Fibroblast of the aortic adventitia (primary cell): ENCODE measurements at places on chromosomes 16 and 17. TPM values are rescaled to one million over a fixed set of nuclear protein-coding genes. Genes with fewer than 3 reads are reported as not detected.

Gene NECAB2
- total RNA-seq: 0.18 and 0.90 TPM in 2 replicates

GRCh38 chr16:53159781-53160436, 105.1 kb downstream of the CHD9 start:
- DNase-seq: peak; percentile 77

DNA sequence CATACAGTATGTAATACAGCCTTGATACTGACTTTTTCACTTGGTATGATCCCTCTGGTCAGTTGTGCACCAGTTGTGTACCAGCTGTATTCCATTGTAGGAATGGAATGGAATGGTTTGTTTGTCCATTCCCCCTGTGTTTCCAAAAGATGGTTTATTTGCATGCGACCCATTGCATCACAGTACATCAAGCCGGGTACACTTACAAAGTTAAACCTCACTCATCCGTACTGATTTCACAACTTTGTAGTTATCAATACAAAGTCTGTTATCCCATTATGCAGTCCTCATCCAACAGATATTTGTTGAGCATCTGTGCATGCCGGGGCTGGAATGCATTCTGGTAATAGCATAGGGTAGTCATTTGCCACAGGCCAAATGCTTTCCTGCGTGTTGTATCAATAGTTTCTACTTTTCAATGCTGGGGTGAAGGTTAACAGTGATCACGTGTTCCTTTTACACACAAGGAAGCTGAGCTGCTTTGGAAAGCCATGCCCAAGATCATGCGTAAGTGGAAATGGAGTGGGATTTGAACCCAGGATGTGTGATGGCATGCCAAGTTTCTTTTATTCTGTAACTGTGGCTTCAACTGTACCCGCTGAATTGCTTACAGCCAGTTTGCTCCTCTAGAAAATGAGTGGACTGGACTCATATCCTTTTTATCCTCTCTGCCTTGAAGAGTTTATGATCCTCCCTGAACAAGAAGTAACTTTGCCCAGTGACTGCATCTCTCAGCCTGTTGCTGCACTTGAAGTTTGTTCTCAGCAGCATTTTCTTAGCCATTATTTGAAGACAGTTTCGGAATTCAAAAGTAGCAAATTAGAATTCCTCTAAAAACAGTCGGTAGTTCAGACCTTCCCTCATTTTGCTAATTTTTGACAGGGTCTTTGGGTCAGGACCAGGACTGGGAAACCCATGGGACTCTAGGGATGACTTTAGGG, 228.5 kb downstream of the CCDC182 start:
- no peak for DNase-seq

DNA sequence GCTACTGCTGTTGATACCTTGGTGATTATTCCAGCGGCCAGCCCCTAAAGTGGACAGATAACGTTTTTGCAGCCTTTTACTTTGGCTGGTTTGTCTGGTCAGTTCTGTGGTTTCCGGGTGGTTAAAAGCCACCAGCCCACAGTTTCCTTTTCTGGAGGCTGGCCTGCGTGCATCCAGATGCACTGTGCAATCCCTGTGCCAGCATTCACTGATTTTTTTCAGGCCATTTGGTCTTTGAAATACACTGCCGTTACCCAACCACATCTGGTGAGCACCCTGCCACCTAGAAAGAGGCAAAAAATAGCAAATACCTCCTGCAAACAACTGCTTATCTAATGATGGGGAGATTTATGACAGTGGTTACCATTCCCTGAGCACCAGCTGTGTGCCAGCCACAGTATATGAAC, 797 bp downstream of the NUDT7 start:
- peak; percentile 75 for DNase-seq

GRCh38 chr17:77419547-77420094, 278.9 kb downstream of the SEC14L1 start:
- DNase-seq: no peak

Gene ELMO3
- 0.09 and 0.33 TPM in 2 replicates for total RNA-seq

GRCh38 chr17:30939051-30939689, 17.4 kb downstream of the ADAP2 start:
- DNase-seq: no peak

Gene RBFOX1
- total RNA-seq: 0.08 TPM in 1 of 2 replicates, not detected in the other

DNA sequence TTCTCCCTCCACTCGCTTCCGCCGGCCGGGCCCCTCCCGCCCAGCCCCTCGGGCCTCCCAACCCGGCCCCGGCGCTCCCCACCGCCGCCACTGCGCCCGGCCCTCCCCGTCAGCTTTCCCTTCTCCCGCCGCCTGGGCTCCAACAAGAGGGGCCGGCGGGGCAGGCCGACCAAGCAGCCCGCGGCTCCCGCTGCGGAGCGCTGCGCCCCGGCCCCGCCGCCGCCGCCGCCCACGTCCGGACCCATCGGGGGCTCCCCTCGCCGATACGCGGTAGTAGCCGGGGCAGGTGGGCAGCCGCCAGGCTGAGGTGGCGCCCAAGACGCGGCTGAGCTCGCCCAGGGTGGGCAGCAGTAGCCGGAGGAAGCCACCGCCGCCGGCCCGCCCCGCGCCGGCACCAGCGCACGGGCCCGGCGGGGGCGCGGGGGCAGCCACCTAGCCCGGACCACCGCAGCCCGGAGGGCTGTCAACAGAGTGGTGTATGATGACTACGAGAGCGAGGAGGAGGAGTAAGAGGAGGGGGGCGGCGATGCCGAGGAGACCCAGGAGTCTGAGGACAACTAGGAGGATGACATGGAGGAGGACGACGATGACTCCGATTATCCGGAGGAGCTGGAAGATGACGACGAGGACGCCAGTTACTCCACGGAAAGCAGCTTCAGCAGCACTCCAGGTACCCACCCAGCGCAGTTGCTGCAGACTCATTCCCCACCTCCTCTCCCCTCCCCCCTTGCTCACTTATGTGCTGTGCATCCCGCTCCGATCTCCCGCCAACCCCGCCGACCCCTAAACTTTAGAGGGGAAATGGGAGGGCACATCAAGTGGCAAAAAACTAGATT, 498 bp downstream of the LRRC37B start:
- peak; percentile 18 for DNase-seq

GRCh38 chr17:42126836-42127235, 4.2 kb downstream of the HSPB9 start:
- no peak for DNase-seq

Gene C1QTNF8
- not detected in 2 replicates for total RNA-seq

Gene PVALEF
- total RNA-seq: not detected in 2 replicates

Gene MYH1
- 0.08 TPM in 1 of 2 replicates, not detected in the other for total RNA-seq

Gene BTBD17
- not detected in 2 replicates for total RNA-seq

Gene RASL10B
- 1.5 and 3.8 TPM in 2 replicates for total RNA-seq

- no peak for DNase-seq
Measured at GRCh38 chr16:14146445-14146844, 75.3 kb downstream of the MRTFB start.

DNA sequence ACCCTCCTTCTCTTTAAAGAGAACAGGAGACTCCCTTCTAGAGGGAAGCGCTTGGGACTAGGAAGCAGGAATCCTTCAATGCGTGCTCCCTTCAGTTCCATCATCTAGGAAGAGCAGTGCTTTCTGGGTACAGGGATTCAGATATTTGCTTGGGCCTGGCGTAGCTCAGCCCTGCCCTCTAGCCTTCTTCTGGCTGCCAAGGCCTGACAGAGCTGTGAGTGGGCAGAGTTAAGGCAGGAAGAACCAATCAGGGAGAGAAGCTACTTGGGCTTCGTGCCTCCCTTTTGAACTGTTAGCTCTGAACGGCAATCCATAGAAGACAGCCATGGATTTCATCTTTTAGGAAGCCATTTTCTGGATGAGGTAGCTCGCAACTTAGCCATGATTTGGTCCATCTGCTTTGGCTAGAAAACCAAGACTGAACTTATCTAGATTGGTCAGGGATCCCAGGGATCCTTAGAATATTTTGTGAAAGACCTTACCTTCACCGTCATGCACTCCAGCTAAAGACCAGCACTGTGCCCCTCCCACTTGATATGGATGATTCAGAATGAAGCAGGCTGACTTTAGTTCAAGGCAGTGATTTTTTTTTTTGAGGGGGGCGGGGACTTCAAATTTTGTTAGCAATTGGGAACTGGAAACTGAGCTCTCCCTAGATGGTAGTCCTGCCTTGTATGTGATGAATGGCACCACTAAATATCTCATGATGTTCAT, 2.5 kb upstream of the CORO6 start:
- peak; percentile 79 for DNase-seq

- no peak for DNase-seq
Measured at GRCh38 chr16:87966685-87967185, 15.5 kb downstream of the BANP start.

DNA sequence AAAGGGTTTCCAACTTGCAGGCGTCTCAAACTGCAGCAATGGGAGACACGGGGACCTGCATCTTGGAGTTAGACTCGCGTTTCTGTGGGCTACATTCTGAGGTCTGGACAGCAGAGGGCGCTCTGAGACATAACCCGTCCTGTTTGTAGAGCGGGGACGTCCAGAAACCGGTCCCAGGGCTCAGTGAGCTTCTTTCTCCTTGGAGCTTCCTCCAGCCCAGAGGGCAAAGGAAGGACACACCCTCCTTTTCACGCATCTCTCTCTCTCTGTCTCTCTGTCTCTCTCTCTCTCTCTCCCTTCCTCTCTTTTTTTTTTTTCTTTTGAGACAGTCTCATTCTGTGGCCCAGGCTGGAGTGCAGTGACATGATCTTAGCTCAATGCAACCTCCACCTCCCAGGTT, 19.8 kb downstream of the COX4I1 start:
- peak; percentile 76 for DNase-seq

Gene NPIPA7
- 2.5 TPM in 1 of 2 replicates, not detected in the other for total RNA-seq

Gene MPP2
- 3.2 and 3.3 TPM in 2 replicates for total RNA-seq

Gene KDM8
- total RNA-seq: 3.3 TPM in 2 replicates

GRCh38 chr17:43927060-43927864, 15.0 kb downstream of the PPY start:
- DNase-seq: no peak

Gene CENPX
- total RNA-seq: 27.6 and 41.8 TPM in 2 replicates

DNA sequence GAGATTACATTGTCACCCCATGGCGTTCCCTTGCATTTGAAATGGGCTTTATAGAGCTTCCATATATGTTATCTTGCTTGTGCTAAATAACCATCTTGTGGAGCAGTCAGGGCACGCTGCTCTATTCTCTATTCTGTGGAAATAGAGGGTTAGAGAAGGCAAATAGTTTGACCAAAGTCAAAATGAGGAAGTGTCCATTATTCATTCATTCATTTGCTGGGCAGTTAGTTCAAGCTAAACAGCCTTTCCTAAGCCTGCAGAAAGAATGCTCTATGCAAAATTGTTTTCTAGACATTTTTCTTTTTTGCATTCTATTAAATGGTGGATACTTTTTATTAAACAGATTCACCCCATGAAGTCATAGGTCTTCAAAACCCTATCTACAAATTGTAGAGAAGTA, 67.8 kb upstream of the ELAC2 start:
- no peak for DNase-seq

Gene SLC16A13
- 0.72 and 3.1 TPM in 2 replicates for total RNA-seq

Gene ZNF768
- 20.9 and 21.6 TPM in 2 replicates for total RNA-seq

Gene TBC1D3K
- not detected in 2 replicates for total RNA-seq

DNA sequence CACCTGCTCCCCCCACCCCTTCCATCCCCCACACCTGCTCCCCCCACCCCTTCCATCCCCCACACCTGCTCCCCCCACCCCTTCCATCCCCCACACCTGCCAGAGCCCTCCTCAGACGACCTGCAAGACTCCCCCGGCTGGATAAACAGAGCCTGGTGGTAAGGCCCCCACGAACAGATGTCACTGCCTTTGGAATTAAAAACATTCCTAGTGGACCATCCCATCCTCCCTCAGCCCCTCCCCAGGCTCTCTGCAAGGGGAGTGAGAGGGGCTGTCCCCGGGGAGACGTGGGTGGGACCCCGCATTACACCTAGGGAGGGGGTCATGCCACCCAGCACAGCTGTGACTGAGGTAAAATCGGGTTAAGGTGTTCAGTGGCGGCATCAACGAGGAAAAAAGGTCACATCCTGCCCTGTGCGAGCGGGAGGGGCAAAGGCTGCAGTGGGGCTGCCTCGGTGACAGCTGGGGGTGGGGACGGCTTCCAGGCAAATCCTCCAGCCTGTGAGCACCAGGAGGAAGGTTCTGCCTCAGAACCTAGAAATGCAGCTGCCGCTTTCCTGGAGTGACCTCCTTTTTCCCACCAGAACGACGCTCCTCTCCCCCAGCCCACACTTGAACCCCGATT, 38.7 kb downstream of the TIMM22 start:
- DNase-seq: no peak

DNA sequence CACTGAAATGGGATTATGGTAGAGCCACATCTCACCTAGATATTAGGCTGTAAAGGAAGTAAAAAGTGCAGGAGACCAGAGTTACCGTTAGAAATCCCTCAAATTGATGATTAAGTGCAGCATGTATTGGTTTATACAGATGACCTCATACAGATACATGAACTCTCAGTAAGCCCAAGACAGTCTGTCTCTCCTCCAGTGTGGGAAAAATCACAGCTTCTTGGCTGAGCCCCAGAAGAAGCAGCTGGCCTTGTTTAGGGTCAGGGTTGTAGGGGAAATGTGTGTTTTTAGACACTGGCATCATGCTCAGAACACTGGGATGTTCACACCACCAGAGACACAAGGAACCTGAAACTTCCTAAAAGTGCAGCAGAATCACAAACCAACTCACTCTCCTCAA, 135.9 kb downstream of the KATNIP start:
- peak; percentile 9 for DNase-seq

Gene PROCA1
- total RNA-seq: 0.49 and 1.5 TPM in 2 replicates

- no peak for DNase-seq
Measured at GRCh38 chr16:75065149-75065505, 51.5 kb downstream of the LDHD start.

Gene RDM1
- 0.45 TPM in 1 of 2 replicates, not detected in the other for total RNA-seq

DNA sequence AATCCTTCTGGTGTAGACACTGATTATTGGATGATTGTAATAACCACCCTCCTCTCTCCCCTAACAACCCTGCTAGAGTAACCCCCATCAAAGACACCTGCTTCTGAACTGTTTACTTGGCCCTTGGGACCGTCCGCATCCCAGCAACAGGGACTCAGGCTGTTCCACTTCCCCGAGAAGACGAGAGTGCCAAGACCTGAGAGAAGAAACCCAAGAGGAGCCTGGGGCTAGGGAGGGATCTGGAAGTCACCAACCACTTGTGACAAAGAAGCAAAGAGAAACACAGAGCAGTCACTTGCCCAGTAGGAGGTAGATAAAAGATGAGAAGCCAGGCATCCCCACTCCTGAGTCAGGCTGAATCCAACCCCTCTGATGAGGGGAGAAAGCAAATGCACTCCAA, 84.3 kb downstream of the CDH11 start:
- no peak for DNase-seq

DNA sequence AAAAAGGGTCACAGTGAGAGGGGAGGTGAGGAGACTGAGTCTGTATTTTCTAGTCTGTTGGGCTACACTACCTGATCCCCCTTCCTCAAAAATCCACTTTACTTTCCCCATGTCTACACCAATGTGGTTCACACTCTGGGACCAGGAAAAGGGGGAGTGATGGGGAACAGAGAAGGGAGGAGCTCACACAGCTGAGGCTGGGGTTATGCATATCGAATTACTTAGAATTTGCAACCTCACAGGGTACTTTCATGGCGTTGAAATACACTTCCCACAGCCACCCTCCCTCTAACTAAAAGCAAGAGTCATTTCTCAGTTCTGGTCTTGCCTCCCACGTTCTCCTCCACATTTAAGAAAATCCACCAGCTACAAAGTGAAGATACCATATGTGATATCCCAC, 14.1 kb downstream of the MAPT start:
- no peak for DNase-seq

Gene TEKT5
- 0.09 TPM in 1 of 2 replicates, not detected in the other for total RNA-seq

- DNase-seq: no peak
Measured at GRCh38 chr17:6560496-6560895, 4.1 kb upstream of the PITPNM3 start.

Gene KRTAP9-4
- total RNA-seq: not detected in 2 replicates

Gene RUNDC3A
- total RNA-seq: not detected in 2 replicates

- DNase-seq: no peak
Measured at GRCh38 chr16:27922433-27922832, 141.1 kb downstream of the GSG1L start.
